Fibroblast of skin of left biceps (primary cell): ENCODE measurements at places on chromosomes 4 and X.
A peak's percentile ranks its signal among the peaks of the same experiment; 100 is the strongest.

- no peak for DNase-seq
Observed at GRCh38 chr4:109321232-109321631, 18.8 kb upstream of the COL25A1 start.

DNA sequence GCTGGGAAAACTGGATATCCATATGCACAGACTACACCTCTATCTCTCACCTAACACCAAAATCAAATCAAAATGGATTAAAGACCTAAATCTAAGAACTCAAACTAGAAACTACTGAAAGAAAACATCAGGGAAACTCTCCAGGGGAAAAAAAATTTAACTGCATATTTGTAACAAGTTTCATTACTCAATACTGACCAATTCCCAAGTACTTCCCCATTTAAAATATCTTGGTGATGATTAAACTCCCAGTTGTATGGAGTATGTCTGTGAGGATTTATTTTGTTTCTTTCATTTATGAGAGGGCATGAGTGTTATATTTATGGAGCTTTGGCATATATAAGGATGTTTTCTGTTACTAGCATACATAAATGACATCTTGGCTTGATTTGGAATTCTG lies 112.3 kb upstream of the IL15 start:
- peak; percentile 28 for DNase-seq

GRCh38 chr4:130233377-130234047 lies 1137.6 kb downstream of the C4orf33 start:
- no peak for DNase-seq

DNA sequence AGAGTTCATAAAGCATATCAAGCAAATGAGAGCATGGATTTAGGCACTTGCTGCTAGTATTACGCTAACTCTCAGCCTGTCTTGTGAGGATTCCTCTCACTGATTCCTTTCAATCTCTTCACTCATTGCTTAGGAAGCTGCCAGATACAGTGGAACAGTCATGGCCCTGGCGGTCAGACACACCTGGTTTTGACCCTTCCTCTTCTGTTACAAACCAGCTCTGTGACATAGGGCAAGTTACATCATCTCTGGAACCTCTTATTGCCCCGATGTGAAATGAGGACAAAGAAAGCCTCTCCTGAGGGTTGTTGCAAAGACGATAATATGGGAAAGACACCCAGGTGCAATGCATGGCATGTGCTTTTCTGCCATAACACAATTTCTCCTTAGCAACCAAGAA lies 12.2 kb downstream of the FRAS1 start:
- DNase-seq = no peak

GRCh38 chr4:141077611-141078225 lies 55.6 kb downstream of the RNF150 start:
- DNase-seq = no peak
